Upper lobe of right lung (tissue), 1 donor: ENCODE measurements at places on chromosomes 12 and 14. TPM values are rescaled to one million over a fixed set of nuclear protein-coding genes. Genes with fewer than 3 reads are reported as not detected.

DNA sequence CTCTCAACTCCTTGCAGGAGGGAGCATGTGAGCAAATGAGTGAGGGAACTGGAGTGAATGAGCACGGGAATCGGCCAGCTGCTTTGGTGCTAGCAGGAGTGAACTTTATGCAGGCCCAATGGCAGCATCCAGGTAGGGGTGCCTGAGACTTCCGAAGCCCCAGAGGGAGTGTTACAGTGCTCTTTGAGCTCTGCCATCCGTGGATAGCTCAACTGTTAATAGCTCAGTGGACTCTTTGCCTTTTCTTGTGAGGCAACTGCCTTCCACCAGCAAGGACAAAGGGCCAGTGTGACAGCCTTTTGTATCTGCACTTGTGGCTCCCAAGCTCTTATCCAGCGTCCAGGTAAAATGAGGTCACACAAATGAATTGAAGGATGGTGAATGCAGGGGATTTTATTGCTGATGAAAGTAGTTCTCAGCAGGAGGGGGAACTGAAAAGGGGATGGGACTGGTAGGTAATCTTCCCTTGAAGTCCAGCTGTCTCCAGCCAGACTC lies 12.9 kb downstream of the CREBL2 start:
- DNase-seq, result no peak

DNA sequence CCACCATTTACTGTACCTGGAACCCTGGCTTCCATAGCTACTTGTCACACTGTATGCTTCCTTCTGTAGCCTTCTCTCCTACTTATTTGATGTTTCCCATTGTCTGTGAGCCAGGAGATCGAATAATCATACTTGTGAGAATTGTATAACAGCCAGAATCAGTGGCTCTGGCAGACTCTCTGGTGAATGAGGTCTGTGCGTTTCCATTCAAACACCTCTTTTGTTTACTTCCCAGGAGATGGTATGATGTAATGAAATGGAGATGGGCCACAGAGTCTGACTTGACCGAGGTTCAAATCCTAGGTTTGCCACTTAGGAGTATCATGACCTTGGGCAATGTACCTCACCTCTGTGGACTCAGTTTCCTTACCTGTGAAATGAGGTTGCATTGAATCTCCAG lies 35.7 kb upstream of the CLMN start:
- DNase-seq, result no peak

DNA sequence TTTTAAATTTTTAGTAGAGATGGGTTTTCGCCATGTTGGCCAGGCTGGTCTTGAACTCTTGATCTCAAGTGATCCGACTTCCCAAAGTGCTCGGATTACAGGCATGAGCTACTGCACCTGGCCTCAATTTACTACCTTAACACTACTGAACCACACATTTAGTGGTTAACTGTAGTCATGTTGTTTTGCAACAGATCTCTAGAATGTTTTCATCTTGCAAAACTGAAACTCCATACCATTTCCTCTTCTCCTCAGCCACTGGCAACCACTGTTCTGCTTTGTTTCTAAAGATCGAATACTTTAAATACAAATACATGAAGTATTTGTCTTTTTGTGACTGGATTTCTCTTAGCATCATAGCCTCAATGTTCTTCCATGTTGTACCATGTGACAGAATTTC lies 15.4 kb upstream of the SMCO2 start:
- DNase-seq, result no peak

DNA sequence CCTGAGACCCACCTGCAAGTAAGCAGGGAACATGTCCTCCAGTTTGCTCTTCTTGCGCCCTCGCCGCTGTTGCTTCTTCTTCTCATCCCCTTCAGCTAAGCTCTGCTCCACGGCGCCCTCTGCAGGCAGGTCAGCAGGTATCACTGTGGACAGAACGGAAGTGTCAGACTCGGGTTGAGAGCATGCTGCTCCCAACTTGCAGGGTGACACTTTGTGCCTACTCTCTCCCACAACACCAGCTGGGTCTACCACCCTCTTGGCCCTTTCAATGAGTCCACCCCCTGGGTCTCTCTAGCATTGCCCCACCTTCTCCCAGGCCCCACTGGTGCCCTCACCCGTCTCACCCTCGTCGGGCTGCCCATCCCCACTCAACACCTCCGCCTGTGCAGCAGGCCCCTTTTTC lies 16.7 kb downstream of the KMT2D start:
- peak; percentile 84 for DNase-seq

DNA sequence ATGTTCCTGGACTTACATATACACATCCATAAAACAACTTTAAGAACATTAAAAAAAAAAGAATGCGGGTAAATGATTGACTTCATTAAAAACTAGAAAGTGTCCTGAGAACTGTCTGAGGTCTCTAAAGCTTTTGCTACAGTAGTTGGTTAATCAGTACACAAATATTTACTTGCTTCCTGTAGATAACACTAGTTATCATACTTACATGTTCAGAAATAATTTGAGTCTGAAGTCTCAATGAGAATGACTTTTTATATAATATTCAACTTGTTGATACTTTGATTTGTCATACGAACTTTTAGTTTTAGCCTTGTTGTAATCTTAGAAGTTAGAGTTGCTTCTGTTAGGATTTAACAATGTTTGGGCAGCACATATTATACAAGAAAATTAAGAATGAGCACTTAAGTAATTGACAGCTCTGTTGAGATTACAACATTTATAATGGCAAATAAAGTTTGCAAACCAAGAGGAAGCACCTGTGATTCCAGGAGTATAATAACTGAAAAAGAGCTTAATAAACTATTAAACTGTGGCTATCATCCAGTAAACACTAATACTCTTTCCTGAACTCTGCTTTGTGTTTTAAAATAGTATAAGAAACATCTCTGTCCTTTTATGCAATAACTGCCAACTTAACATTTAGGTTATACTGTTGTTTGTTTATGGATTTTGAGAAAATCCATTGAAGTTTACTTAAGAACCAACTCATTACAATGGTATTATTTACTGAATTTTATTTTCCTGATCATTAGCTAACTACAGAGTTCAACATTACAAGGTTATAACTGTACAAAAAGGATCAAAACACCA lies 131.7 kb downstream of the MIPOL1 start:
- DNase-seq, result no peak

C14orf132 gene
- total RNA-seq, result 63.1 TPM

PPM1A gene
- total RNA-seq, result 50.2 TPM

SERPINA6 gene
- not detected for total RNA-seq
